ENCODE measurements at places on chromosomes 6 and 20. TPM values are rescaled to one million over a fixed set of nuclear protein-coding genes. Genes with fewer than 3 reads are reported as not detected.

Gene STX11
- 26.5 TPM for total RNA-seq

Gene MEP1A
- total RNA-seq = not detected

Gene MACROD2
- total RNA-seq = not detected

Gene CCN6
- total RNA-seq = not detected

Gene SRSF3
- 514 TPM for total RNA-seq

- no peak overlapping the region for H3K4me3 ChIP-seq
- H3K4me1 ChIP-seq = peaks cover 13% of the 10 kb centered on the region
- H3K27me3 ChIP-seq = no peaks in the 10 kb centered on the region
- peaks cover 8% of the 10 kb centered on the region for H3K36me3 ChIP-seq
- no peak for DNase-seq
Measured at GRCh38 chr6:106253172-106253571, 72.4 kb downstream of the ATG5 start.

DNA sequence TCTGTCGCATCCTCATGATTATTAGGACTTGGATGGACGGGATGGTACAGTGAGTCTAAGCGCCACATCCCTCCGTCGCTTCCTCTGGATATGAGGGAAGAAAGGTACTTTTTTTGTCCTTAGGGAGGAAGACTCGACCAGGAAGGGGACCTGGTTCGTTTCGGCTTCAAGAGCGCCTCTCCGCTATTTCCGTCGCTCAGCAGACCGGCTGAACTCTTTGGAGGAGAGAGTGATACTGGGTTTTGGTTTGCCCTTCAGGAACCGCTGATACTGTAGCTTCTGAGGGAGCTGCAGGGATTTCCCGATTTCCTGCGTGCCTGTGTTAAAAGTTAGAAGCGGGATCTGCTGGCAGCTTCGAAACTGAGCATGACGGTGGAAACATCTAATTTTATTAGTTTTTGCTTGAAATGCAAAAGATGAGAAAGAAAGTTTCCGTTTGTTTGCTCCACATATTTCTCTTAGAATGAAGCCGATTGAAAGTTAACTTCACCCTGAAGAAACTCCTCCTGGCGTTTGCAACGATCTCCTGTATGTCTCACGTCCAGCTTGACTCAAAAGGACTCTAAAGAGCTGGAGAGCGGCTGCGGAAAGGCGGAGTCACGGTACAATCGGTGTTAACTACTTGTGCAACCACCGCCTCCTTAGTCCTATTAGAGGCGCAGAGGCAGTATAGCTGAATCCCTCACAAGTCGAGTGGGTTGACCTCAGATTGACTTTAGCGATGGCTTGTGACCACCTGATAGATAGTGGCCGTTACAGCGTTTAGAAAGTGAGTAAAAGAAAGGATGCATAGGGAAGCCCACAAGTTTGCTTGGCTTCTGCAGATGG, 129.4 kb downstream of the TRIM27 start:
- peak overlapping the region; percentile 23 for H3K4me3 ChIP-seq
- peaks cover 3% of the 10 kb centered on the region for H3K36me3 ChIP-seq
- H3K27me3 ChIP-seq = peaks cover 80% of the 10 kb centered on the region
- H3K4me1 ChIP-seq = peaks cover 22% of the 10 kb centered on the region
- no peak for DNase-seq

Measured in activated CD8-positive, alpha-beta memory T cell treated with anti-CD3 and anti-CD28 coated beads, Interleukin-2, amount 10 ng/mL, durations not matched to agents 7 days and 5 days (primary cell).